ENCODE measurements at places on chromosomes 3 and 15.

DNA sequence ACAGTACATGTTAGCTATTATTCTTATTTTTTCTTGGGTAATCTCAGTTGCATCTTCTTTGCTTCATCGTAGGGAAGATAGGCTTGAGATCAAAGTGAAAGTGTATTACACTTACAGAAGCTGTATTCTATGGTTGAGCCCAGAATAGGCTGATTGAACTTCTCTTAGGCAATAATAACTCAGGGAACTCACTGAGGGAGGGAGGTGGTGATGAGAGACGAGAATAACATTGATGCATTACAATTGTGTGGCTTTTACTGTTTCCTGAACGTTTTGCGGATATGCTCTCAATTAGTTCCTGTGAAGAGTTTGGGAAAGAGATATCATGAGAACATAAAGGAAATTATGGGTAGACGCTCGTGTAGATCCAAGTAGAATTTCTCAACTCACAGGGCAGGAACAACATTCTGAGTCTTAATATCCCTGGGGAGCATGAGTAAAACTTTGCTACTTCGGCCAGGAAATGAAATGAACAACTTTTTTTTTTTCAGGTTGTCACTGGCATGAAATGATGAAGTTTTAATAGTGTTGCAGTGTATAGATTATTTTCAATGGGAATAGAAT lies 302.2 kb downstream of the TUSC7 start:
- no peak for DNase-seq

- DNase-seq: no peak
These were observed 15.5 kb upstream of the LRRN1 start for GRCh38 chr3:3783696-3784095.

GRCh38 chr3:14847613-14848541 lies 29.1 kb downstream of the FGD5 start:
- DNase-seq: no peak

DNA sequence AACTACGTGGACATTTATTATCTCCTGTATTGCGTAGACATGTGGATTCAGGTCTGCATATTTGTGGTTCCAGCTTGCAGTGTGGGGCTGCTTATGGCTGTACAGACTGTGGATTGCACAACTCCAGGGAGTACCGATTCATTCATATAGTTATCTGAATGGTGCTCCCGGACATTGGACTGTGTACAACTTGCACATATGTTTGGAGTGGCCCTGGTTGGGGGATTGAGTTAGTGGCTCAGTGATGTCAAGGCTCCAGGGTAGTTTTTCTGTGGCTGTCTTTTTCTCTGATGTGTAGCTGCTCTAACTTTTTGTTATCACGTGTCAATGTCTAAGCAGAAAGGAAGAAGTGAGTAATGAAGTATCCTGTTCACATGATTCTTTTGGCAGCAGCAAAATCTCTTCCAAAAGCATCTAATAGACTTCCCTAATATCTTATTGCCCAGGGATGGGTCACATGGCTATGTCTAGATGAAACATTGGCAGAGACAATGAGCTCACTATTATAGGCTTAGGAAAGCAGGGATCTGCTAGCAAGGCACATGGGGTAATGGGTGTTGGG lies 15.8 kb downstream of the ST3GAL6 start:
- DNase-seq: no peak

DNA sequence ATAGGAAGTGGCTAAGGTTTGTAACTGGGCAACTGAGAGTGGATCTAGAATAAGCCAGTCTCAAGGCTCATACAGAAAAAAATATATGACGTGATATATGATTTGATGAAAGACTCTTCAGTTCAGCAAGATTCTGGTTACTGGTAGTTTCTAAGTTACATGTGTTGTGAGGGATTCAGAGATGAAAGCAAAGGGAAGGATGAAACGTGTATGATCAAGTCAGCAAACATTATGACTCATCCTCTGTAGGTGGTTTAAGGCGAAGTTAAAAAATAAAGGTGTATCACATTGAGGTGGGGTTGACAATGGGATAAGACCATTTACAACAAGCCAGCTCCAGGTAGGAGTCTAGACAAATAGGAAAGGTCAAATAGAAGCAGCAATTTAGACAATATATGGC lies 16.2 kb downstream of the TERC start:
- DNase-seq: no peak

DNA sequence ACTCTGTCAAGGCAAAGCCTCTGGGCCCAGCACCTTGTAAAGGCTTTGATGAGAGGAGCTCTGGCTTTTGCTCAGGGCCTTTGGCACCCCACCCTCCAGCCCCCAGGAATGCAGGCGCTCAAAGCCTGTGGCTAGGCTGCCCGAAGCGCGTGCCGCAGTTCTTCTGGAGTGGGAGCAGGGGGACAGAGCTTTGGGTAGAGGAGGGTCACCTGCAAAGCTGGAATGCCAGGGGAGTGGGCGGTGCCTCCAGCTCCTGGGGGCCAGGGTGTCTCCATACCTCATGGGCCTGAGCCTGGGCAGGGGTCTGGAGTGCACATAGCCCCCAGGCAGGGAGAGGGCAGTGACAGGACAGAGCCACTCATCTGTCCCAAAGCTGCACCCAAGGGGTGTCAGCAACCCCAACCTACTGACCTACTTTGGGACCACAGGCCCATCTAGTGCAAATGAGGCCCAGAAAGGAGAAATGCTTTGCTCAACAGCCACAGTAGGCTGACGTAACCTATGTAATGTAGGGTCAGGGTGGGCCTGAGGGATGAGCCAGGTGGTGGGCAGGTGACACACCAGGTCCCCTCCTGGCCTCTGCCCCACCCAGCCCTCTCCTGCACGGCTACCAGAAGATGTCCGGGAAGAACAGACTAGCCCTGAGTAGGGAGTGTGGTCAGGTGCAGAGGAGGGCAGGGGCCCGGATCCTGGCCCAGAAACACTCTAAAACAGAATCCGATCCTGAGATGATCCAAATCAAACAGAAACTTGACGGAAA lies 2.2 kb upstream of the CALML4 start:
- DNase-seq: no peak

DNA sequence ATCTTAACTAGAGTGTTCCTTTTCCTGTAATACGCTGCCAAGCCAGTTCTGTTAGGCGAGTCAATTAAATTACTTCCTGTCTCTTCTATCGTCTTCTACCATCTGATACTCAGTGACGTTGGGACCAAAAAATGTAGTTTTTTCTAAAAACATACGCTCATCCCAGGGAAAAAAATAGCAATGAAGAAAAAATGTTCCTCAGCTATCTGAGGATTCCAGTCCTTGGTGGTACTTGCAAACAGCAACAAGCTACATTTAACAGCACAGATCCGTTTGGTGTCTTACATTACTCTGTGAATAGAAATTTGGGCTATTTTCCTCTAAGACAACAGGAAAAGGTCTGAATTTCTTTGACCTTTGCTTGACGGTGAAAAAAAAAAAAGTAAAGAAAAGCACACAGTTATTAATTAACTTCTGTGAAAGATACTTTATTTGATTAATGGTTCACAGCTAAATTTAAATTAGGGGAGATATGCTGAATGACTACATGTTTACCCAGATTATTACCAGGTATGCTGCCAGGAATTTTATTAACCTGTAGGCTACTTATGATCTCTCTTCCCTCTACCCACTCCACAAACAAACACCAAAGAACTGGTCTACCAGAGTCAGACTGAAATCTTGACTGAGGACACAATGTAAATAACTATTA lies 254.4 kb upstream of the ZPLD1 start:
- peak; percentile 87 for DNase-seq

DNA sequence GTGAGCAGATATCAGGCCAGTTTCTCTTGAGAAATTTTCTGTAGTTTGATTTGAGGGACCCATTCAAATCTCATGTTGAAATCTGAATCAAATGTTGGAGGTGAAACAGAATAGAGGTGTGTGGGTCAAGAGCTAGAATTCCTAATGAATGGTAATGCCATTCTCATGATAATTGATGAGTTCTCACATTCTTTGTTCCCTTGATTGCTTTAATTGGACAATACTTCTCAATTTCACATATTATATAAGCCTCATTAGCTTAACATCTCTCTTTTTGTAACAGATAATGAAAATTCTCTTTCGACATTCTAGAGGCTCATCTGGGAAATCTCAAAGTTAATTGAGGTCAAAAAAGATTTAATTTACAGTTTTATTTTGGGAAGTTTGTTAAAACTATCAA lies 21.9 kb upstream of the OR5H6 start:
- no peak for DNase-seq

DNA sequence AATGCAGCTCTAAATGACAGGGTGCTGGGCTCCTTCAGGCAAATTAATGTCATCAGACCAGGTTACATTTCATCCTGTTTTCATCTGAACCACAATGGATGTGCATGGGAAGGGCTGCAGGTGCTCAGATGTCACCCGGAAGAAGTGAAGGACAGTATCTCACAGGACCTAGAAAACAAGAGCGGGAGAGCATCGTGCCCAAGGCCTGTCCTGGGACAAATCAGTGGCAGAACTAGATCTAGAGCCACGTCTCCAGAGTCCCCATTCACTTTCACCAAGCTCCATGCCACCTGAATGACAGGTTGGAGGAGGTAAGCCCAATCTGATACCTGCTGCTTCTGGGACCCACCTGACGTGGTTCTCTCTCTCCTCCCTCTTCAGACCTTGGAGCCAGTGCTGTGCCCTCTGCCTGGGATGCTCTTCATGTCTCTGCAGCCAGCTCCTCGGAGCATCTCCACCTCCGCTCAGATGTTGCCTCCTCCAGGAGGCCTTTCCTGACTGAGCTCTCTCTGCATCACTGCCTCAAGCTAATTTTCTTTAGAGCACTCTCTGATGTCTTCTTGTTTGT lies 77.3 kb downstream of the CPN2 start:
- DNase-seq: no peak

GRCh38 chr3:117355566-117355965 lies 646.0 kb downstream of the TUSC7 start:
- DNase-seq: no peak

DNA sequence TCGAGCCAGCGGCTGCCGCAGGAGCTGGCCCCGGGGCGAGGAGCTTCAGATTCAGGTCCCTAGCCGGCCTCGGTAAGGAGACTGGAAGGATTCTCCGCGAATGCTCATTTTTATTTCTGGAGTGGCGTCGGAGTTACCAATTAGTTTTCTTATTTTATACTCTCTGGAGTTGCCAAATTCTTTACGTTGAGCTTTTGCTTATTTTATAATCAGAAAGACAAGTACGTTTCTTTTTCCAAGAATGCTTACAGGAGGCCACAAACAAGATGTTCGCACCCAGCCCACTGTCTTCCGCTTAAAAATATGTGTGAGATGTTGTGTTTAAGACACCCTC lies 453 bp upstream of the GPR156 start:
- DNase-seq: no peak

DNA sequence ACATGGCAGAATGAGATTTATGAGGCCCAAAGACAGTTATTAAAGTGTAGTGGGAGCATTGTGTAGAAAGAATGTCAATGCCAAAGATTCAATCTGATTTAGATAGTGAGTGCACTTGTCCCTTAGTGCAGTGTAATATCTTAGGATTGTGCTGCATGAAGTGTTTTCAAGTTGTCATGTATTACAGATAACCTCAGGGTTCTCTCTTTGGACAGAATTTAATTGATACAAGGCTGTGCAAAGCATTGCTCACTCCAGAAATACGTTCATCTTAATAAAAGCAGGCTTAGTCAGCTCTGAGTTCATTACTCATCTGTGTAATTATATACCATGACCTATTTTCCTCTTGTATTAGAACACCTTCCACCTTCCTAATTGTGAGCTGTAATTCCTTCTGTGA lies 16.0 kb upstream of the GPR171 start:
- peak; percentile 4 for DNase-seq

GRCh38 chr3:46614431-46614830 lies 2.1 kb downstream of the FAM240A start:
- no peak for DNase-seq

GRCh38 chr3:45132568-45133211 lies 13.5 kb downstream of the CDCP1 start:
- no peak for DNase-seq

DNA sequence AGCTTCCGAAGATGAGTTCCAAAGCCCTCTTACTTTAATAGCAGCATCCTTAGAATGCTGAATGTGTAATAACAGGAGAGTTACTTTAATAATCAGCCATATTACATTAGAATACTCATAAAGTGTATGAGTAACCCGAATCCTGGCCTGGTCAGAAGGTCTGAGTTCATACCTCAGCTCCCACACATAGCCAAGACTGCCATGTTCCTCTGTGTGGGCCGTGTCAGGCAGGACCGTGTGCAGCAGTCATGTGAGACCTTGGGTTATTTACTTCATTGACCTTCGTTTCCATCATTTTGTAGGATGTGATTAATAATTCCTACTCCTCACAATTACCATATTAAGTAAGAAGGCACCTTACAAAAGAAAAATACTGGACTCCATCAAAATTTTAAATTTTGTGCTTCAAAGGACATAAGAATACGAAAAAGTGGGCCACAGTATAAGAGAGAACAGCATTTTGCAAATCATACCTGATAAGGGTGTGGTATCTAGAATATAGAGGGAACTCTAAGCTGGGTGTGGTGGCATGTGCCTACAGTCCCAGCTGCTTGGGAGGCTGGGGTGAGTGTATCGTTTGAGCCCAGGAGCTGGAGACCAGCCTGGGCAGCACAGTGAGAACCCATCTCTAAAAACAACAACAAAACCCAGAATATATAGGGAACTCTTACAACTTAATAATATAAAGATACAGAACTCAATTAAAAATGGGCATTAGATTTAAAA lies 163.4 kb downstream of the ATG7 start:
- no peak for DNase-seq

GRCh38 chr3:73656241-73656890 lies 31.6 kb upstream of the PDZRN3 start:
- DNase-seq: no peak

DNA sequence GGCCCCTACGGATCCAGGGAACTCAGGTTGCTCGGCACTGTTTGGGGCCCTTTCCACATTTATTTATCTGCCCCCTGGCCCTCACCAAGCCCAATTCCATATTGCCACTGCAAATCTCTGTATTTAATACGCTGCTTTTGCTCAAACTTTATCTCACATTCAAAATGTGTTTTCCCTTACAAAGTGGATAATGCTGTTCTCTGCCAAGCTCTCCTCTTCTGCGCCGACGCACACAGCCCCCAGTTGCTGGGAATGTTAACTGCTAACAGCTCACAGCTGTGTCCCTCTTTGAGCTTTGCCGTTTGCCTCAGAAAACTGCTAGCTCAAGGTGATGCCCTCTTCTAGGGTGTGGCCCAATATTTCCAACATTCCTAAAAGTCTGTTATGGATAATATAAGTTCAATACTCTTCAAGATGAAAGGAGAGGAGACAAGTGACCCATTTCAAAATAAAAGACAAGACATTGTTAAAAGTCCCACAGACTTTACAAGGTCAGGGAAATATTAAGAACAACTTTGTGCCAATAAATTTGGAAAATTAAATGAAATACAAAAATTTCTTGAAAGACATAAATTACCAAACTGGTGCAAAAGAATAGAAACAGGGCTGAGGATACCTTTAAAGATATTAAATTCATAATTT lies 12.6 kb upstream of the FBN1 start:
- DNase-seq: no peak

- DNase-seq: no peak
These were observed 91.6 kb downstream of the MBNL1 start for GRCh38 chr3:152360302-152360701.

DNA sequence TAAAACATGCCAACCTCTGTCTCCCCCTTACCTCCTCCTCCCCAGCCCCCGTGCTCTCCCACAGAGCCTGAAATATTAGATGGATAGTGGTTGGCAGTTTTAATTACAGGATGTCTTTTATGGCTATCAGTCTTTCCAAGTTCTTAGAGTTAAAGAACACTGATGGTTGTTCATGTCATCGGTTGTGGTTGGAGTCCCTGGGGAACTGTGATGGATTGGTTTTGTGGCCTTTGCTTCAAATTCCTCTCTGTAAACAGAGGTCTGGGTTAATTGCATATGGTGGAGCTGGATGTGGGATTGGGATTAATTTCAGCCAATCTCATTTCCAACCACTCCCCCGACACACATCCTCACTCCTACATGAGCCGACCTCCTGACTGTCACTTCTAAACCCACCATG lies 164.5 kb upstream of the PROK2 start:
- no peak for DNase-seq

All from amniotic stem cell (primary cell).